NT2/D1 (cell line): ENCODE measurements at places on chromosomes 6 and 20.
A peak's percentile ranks its signal among the peaks of the same experiment; 100 is the strongest.

DNA sequence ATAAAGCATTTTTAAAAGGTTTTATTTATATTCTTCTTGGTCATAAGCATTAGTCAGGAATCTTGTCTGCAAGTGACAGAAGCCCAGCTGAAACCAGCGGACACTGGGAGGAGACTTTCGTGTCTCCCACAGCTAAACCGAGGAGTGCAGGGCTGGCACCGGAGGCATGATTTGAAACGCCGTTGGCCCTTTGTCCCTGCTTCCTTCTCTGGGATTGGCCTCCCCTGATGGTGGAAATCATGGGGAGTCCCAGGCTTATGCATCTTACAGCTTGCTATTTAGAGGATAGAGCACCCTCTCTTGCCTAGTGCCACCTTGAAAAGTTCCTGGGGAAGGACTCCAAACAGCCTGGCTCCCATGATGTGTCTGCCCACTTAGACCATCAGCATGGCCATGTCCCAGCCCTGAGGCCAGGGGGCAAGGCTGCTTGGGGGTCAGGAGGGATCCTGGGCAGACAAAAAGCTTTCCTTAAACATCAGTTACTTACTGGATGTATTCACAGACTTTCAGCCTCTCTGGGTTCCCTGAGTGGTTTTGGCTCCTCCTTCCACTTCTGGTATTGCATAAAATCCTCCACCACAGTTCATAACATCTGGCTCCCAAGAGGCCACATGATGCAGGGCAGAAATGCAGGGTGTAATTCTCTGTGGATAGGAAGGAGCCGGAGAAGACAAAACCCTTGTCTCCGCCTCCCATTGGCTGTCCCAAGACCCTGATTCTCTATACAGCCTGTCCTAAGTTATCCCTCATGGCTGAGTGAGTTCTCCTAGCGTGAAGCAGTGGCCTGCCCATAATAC lies 49.3 kb upstream of the INSM1 start:
- DNase-seq = no peak

DNA sequence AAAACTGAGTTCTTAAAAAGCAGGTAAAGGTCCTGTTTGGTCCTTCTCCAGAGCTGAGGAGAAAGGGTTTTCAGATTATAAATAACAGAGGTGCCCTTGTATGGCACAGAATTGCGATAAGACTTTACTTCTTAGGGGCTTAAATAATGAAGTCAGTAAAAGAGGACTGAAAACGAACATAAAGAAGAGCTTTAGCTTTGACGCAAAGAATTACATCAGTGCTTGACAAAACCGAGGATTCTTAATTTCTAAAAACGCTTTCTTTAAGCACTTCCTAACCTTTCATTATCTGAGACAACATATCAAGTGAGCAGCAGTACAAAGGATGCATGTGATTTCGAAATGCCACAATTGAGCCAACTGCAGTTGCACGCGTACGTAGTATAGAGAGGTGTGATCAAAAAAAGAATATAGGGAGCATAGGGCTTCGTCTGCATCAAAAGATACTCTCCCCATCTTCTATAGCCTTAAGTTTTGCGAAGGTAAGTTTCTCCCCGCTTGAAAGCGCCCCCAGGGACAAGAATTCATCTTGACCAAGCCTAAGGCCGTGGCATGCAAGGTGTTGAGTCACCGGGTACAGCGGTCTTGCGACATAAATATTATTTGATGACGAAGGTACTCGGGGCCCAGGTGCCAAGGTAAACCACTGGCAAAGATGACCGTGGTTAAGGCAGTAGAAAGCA lies 778 bp upstream of the LOC128125822 start:
- no peak for DNase-seq

- DNase-seq = no peak
Measured at GRCh38 chr6:166408936-166409755, 26.4 kb upstream of the MPC1 start.

DNA sequence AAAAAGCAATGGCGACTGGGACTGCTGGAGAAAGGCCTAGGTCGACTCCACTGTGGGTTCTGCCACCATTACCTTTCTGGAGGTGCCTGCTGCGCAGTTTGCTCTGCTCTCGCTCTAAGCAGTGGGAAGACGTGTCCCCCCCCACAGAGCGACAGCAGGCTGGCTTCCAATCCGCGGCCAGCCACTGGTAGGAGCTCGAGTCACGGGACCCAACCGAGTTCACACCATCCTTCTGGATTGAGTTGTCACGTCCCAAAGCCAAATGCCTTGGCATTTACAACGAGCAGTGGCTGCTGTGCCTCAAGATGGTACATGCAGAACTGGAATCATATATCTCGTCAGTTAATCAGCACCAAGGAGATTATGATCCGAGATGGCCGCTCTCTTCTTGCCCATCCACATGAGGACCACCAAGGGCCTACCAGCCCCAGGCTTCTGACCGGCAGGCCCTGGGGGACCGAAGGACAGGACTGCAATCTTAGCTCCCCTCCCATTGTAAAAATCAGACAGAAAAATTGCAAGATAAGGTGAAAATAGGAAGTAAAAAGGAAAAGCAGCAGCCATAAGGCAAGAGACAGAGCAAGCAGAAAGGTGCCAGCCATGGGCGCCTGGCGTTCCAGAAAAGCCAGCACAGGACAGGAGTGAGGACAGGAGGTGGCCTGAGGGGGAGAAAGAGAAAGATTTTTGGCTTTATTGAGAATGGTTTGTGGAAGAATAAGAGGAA lies 74.4 kb downstream of the TRAM2 start:
- DNase-seq = no peak

DNA sequence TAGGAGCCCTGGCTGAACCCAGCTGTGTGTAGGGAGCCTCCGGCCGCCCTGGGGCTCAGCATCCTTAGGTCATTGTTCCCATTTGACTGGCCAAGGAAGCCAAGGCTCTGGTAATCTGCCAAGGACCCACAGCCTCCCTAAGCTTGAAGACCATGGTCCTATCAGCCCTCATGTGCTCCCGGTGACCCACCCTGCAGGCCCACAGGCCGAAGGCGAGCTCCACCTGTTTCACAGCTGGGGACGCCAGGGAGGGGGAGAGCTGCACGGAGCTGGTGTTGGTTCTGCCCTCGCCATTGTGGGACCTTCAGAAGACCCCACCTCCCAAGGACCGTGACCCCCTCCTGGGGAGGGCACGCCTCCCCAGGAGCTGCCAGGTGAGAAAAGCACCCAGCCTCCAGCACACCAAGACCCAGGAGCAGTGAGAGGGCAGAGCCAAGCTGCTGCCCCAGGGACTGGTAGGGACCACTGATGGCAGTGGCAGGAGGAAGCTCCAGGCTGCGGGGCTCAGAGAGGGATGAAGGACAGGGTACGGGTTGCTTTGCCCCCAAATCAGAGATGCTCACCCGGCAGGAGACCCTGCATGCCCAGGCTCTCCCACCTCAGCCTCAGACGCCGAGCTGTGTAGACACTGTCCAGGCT lies 30.7 kb upstream of the MRGBP start:
- DNase-seq = no peak

- peak; percentile 36 for DNase-seq
Measured at GRCh38 chr20:50575865-50576720, 65.9 kb downstream of the PTPN1 start.

DNA sequence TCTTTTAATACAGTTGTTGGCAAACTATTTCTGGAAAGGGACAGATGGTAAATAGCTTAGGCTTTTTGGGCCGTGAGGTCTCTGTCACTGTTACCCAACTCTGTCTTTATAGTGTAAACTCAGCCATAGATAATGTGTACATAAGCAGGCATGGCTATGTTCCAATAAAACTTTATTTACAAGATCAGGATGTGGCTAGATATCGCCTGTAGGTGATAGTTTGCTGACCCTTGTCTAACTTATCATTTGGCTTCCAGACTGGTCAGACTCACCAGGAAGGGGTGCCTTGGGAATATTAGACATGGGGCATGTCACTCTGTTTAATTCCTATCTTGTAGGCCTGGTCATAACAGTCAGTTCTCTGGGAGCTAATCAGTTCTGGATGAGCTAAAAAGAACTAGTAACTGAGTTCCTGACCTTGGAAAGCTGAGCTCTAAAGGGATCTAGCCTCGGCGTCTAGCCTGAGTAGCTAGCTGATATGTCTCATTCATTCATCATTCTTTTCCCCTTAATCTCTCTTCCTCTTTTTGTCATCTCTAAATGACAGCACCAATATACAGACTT lies 163.6 kb downstream of the SLC16A10 start:
- no peak for DNase-seq

DNA sequence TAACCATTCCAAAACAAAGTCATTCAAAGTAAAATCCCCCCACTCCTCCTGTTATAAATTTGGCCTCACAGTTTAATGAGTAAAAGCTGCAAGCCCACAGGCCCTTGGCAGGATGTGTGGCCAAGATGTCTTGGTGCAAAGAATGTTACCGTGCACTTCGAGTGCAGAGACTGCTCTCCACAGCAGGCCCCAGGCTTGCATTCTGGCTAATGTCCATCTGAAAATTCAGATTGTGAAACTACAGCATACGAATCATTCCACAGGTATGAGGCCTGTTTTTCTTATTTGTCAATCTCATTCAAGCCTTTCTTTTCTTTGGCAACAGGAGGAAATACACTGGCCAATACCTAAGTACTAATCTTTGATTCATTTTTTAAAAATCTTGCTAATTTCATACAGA lies 7.1 kb downstream of the RPS6KA2 start:
- DNase-seq = no peak

DNA sequence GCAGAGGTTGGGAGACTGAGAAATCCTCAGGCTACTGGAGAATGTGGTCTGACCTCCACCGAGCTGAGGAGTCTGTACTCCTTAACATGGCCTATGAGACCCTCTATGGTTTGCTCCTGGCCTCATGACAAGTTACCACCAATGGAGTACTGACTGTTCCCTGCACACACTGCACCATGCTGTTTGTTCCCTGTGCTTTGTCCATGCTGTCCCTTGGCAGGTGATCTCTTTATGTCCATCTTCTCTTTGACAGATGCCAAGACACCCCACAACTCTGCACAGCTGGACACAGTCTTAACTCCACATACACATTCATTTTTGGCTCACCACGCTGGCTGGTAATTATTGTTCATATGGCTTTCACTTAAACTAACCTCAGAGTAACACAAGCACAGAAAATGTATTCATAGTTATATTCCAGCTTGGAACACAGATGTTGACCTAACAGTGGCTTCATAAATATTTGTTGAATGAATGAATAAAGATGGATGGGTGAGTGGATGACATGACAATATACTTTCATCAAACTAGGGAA lies 258.0 kb downstream of the ATXN1 start:
- DNase-seq = no peak

- DNase-seq = no peak
Measured at GRCh38 chr20:5979801-5980200, 29.3 kb downstream of the MCM8 start.

GRCh38 chr20:52312132-52312729 lies 120.7 kb upstream of the ZFP64 start:
- peak; percentile 61 for DNase-seq

GRCh38 chr6:20028143-20028542 lies 184.1 kb downstream of the MBOAT1 start:
- DNase-seq = no peak

GRCh38 chr6:137095651-137096238 lies 51.0 kb upstream of the IL20RA start:
- no peak for DNase-seq

GRCh38 chr6:31794294-31794865 lies 1.2 kb downstream of the VARS1 start:
- no peak for DNase-seq

DNA sequence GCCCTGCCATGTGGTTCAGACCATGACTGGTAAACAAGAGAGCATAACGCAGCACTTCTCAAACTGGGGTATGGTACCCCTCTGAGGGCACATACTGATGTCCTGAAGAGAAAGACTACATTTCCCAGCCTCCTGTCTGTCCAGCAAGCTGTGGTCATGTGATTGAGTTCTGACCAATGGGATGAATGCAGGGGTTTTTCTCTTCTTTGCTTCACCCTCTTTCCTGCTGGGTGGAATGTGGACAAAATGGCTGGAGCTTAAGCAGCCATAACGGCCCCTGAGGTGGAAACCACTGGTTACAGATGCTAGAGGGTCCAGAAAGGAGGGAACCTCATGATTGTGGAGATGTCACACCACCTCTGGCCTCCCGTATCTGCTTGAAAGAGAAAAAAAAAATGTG lies 19.4 kb upstream of the KCNB1 start:
- no peak for DNase-seq

- no peak for DNase-seq
Measured at GRCh38 chr6:43451348-43451747, 4.0 kb downstream of the DLK2 start.

DNA sequence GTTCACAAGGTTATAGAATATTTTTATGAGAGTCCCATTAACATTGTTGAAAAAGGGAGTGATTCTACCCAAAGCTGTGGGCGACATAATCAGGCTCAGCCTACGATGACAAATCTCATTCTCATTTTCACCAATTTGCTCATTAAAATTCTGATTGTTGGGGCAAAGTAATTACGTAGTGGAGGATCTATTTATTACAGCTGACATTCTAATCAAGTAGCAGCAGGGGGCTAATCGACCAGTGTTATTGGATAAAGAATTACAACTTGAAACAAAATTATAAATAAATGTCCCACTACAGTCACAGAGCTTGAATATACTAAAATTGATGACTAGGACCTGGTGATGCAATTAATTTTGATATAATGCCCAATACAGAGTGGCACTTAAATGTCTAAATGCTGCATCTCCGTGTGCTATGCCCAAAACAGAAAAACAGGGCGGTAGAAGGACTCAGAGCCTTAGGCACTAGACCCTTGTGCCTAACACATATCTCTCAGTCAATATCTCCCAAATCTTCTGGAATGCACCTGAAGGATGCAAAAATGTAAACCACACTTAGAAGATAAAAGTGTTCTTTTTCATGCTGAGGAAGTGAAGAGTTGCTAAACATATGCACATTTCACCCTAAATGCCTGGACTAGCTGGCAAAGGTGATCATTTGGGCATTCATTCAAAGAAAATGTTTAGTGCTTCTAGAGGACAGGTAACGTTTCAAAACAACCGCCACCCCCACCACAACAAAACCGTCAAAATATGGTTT lies 88.3 kb downstream of the CD24 start:
- no peak for DNase-seq

GRCh38 chr6:121791396-121792315 lies 356.2 kb downstream of the GJA1 start:
- DNase-seq = peak; percentile 9

- DNase-seq = no peak
Measured at GRCh38 chr20:51127713-51128112, 104.8 kb upstream of the KCNG1 start.

GRCh38 chr6:135665935-135666334 lies 168.4 kb upstream of the AHI1 start:
- no peak for DNase-seq

DNA sequence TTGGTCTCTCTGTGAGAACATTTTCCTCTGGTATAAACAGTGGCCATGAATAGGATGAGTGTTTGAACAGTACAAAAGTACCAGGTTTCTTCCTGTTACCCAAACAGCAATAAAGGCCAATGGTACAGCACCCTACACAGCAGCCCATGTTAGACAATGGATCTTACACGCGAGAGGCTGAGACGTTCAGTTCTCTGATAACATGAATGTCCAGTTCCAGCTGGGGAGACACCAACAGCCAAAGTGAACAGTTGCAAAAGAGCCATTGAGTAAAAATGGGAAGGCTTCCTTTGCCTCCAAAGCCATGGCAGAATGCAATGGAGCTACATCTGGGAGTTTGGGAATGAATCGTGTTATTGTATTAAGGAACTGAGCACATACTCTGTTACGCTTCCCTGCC lies 246.8 kb upstream of the SGK1 start:
- no peak for DNase-seq

GRCh38 chr20:62906647-62907375 lies 19.5 kb downstream of the DIDO1 start:
- no peak for DNase-seq

GRCh38 chr6:56938649-56939191 lies 16.2 kb upstream of the BEND6 start:
- no peak for DNase-seq

GRCh38 chr20:62984666-62985443 lies 21.9 kb downstream of the BHLHE23 start:
- no peak for DNase-seq

GRCh38 chr6:49326347-49326746 lies 136.7 kb downstream of the MMUT start:
- no peak for DNase-seq
